Activated CD4-positive, alpha-beta T cell treated with anti-CD3 and anti-CD28 coated beads, Interleukin-2, amount 50 U/mL, for 48 hours (primary cell): ENCODE measurements at places on chromosomes 16 and 17.

- no peak for DNase-seq
Observed at GRCh38 chr17:29042679-29043538, at the start of gene PIPOX. Gene PIPOX (plus strand): TSS chr17:29043141. CDS start chr17:29043226, 85 bp downstream.

- no peak for DNase-seq
Observed at GRCh38 chr16:27332105-27332504, 18.3 kb downstream of the IL4R start.

GRCh38 chr16:24834459-24835335 lies 11.1 kb upstream of the SLC5A11 start:
- DNase-seq, result no peak

DNA sequence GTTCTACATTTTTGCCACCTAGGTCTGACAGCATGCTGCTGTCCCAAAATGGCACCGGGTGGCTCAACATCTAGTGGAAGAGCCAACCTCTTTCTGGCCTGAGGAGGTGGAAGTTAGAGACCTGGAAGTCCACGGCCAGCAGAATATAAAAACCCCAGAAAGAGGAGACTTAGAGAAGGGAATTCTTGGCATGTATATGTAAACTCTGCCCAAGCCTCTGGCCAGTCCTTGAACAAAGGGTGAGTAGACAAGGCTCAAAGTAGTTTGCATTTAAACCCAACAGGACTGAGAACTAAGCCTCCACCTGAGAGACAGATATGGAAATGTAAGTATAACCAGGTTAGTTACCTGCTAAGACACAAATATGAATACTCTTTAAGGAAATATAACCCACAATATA lies 210.3 kb downstream of the GRIN2A start:
- no peak for DNase-seq

DNA sequence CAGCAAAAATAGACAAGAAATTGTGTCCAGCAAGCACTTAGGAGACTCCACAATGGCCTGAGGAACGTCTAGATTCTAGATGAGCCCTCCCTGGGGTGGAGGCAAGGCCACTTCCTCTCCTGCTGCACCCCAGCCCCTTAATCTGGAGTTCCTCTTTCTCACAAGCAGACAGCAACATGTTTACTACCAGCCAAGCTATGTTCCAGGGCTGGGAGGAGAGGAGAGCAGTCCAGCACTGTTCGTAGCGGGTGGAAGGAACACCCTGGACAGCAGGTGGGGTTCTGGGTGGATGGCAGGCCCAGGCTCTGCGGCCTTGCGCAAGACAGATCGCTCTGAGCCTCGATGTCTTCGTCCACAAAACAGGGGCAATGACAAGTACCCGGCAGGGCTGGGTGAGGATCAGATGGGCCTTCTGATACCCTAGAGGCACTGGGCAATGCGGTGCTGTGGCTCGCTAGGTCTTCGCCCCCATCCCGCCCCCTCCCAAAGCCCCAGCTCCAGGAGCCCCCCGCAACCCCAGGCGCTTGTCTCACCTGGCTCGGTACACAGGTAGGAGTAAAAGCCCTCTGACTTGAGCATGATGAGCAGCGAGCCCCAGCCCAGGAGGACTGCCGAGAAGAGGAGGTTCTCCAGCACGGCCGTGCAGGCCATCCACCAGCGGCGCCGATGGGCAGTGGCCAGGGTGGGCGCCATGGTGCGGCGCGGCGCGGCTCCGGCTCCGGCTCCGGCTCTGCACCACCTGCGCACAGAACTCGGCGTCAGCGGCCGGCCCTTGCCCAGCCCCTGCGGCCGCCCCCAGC lies 1.3 kb downstream of the SLC43A2 start:
- no peak for DNase-seq

- no peak for DNase-seq
Observed at GRCh38 chr17:70320673-70321345, 151.5 kb downstream of the KCNJ2 start.

- DNase-seq, result peak; percentile 32
Observed at GRCh38 chr17:82734987-82735866, at the start of gene FN3K. Gene FN3K (plus strand): TSS chr17:82735615. CDS start chr17:82735637, 22 bp downstream.

GRCh38 chr17:36818134-36818825 lies 119.0 kb upstream of the LHX1 start:
- DNase-seq, result no peak

DNA sequence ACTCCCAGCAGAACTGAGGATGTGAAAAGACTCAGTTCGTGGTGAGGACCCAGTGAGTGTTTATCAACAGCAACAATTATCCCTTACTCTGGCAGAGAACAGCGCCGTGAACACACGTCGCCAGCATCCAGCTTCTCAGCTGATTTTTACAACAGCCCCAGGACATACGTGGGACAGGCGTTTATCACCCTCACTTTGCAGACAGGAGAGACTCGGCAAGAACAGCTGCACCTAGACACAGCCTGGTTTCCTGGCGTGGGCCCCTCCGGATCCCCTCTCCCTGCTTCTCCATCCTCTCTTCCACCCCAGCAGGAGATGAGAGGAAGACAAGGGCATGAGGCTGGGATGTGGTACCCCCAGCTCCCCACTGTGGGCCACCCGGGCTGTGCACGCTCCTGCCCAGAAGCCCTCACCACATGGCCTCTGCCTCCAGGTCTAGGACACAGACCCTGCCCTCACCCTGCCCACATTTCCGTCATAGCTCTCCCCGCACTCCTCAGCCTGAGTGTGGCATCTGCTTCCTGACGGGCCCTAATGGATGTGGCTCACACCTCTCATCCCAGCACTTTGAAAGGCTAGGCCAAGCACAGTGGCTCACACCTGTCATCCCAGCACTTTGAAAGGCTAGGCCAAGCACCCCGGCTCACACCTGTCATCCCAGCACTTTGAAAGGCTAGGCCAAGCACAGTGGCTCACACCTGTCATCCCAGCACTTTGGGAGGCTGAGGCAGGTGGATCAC lies 17.5 kb downstream of the ABR start:
- no peak for DNase-seq

DNA sequence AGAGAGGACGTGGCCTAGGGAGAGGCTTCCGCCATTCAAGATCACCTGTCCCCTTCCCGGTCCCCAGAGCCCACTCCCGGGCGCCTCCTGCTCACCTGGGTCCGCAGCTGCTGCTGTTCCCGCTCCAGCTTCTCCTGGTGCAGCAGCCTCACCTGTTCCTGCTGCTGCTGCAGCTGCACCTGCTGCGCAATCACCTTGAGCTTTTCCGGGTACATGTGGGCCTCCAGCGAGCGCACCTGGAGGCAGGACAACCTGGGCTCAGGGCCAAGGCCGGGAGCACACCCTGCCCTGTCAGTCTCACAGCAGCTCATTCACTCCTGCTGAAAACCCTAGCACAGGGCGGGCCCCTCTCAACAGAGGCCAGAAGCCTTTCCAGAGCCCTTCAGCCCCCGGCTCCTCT lies 12.5 kb downstream of the TFAP4 start:
- no peak for DNase-seq

- DNase-seq, result no peak
Observed at GRCh38 chr16:12406926-12407690, 396.6 kb downstream of the CPPED1 start.

DNA sequence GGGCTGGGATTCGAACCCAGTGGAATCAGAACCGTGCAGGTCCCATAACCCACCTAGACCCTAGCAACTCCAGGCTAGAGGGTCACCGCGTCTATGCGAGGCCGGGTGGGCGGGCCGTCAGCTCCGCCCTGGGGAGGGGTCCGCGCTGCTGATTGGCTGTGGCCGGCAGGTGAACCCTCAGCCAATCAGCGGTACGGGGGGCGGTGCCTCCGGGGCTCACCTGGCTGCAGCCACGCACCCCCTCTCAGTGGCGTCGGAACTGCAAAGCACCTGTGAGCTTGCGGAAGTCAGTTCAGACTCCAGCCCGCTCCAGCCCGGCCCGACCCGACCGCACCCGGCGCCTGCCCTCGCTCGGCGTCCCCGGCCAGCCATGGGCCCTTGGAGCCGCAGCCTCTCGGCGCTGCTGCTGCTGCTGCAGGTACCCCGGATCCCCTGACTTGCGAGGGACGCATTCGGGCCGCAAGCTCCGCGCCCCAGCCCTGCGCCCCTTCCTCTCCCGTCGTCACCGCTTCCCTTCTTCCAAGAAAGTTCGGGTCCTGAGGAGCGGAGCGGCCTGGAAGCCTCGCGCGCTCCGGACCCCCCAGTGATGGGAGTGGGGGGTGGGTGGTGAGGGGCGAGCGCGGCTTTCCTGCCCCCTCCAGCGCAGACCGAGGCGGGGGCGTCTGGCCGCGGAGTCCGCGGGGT lies at the start of gene CDH1:
Gene CDH1, plus strand, starts transcription at position 247 of the 684 bp plus-strand sequence. Its CDS starts 124 bp downstream, at position 371.
- DNase-seq, result peak; percentile 34

DNA sequence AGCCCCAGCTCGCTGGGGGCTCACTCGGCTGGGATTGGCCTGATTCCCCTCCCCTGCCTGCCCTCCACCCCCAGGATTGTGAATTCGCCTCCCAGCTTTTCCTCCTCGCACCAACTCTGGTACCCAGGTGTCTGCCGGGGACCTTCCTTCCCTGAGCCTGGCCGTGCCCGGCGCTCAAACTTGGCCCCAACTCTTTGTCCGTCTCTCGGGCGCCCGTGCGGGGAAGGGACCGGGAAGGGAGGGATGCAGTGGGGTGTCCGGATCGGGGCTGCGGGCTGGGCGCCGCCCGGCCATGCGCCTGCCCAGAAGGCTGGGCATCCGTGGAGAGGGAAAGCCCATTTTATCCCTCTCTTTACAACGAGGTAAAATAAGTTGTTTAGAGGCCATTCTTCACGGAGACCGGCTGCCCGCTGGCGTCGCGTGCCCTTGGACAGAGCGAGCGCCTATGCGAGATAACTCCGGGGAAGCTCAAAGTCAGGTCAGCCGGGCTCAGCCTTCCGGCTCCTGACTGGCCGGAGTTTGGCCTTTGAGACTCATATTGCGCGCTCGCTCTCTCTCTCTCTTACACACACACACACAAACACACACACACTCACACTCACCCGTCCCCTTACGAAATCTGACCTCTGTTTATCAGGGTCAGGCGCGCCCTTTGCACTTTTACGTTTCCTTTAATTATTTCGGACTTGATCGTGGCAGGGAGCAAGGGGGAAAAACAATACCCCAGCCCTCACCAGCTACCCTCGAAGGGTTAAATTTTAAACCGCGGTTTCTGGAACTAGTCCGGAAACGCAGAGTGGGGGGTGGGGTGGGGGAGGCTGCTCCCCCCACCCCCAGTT lies 774 bp upstream of the MAF start:
- DNase-seq, result no peak

DNA sequence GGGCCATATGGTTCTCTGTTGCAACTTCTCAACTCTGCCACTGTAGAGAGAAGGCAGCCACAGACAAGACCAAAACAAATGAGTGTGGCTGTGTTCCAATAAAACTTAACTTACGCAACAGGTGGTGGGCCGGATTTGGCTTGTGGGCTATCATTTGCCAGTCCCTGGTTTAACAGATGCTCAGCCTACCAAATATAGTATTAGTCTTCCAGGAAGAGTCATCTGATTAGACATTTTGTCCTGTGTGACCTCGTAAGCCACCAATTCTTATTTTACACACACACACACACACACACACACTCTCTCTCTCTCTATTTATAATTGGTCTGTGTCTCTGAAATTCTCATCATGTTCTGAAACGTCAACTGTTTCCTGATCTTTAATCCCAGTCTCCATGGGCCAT lies 245.9 kb downstream of the XYLT1 start:
- DNase-seq, result no peak

DNA sequence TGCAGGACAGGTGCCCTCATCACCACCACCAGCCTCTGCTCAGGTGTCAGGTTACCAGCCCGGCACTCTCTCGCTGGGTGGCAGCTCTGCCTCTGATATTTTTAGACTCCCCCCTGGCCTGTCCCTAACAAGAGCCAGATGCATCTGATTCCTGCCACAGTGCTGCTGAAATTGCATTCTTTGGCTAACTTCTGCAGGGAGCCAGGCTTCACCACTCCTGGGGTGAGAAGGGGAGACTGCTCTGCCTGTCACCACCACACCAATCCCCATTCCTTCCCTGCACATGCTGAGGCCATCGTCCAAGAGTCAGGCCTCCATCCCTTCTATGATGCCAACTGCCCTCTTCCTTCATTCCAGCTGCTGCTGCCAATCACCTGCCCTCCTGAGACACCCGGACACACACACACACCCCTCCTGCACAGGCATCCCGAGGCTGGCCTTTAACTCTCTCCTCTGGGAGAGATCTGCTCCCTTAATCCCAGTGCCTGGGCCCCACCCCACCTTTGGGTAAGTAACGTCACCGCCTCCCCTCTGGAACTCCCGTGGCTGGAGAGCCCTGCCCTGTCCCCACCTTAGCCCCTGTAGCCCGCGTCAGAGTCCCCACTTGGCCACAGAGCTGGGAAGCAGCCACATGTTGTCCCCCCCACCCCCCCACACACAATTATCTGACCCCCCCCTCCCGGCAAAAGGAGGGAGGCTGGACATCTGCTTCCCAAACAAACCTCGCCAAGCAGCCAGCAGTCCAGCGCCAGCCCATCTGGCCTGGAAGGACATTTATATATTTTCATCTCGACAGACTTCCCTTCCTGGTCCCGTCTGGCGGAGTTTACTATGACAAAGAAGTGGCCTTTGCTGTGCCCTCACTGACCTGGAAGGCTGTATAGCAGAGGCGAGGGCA lies 2.8 kb downstream of the EMP2 start:
- DNase-seq, result no peak

DNA sequence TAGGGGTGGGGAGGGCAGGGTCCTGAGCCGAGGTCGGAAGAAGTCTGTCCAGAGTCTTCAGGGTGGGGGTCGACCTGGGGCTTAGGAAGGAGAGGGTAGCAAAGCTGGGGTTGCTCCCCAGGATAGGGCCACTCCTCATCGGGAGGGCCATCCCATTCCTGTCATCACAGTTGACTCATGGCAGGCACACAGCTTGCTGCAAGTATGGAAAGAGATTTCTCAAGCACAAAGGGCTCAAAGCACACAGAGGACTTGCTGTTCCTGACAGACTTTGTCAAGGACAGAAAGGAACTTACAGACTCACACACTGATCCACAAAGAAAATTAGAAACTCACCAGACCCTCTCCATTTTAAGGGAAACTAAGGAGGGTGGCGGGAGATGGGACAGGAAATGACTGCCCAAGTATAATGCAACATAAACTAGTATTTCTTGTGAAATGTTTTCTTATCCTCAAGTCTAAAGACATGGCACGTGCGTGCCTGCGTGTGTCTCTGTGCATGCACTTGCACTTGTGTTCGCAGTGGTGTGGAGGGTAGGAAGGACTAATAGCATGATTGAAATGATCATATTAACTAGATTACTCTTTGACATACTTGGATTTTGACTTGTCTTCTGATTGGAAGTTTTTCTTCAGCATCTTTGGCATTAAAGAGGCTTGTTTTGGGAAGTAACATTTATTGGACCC lies 2.4 kb downstream of the AOC2 start:
- DNase-seq, result no peak

DNA sequence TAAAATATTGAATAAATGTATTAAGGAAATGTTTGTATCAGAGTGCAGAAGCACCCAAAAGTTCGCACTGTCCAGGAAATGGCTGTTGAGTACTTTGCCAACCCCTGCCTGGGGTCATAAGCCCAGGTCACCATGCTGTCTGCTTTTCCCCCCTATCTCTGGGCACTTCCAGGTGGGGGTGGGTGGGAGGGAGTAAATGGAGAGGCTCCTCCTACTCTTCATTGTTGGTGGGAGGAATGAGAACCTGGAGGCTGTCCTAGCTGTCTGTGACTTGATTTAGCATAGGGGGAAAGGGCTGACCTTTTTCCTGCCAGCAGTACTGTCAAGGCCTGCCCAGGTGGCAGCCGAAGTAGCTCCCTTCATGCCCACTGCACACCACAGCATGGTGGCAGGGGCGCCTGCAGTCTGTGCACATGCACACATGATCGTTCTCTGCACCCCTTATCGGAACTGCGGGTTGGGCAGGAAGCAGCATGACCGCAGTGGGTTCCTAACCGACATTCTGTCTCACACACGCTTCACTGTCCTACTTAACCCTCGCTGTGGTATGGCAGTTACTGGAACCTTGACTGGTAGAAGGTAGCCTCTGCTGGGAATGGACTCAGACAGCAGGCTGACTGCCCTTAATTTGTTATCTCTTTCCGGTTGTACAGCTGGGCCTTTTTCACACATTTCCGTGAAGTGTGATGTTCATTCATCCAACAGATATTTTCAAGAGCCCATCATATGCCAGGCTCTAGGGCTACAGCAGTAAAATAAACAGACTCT lies 41.5 kb downstream of the LDHD start:
- peak; percentile 82 for DNase-seq
